ENCODE measurements at places on chromosomes 1 and 21.
A peak's percentile ranks its signal among the peaks of the same experiment; 100 is the strongest.

DNA sequence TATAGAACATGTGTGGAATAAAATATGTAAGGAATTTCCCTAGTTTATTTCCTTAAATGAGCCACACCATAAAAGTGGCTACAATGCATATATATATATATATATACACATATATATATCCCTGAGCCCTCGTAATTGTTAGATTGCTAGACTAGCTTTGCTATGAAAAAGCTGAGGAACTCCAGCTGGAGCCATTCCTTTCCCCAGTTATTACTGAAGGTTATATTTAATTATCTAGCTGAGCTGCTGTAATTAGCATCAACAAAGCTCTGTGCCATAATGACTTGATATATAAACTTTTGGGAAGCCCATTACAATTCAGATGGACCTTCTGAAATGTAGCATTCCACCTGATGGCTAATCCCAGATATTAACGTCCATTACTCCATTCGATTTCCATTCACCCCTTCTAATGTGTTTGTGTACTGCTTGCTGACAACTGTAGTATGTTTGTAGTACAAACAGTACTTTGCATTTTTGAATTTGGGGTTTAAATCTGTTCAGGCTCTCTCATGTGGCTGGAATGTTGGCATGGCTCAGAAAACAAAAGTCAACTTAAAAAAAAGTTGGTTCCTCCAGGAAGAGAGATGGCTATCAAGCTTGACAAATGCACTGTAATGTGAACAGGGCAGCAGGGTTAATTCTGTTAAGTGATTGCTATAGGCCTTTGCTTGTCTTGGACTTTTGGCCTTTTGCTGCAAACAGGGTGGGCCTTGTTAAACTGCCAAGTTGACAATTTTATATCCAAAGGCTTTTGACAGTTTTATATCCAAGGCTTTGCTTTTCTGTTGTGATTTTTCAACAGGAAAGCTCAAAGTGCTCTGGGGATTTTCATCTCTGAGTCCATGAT, 170.0 kb downstream of the LTN1 start:
- no peak for DNase-seq

DNA sequence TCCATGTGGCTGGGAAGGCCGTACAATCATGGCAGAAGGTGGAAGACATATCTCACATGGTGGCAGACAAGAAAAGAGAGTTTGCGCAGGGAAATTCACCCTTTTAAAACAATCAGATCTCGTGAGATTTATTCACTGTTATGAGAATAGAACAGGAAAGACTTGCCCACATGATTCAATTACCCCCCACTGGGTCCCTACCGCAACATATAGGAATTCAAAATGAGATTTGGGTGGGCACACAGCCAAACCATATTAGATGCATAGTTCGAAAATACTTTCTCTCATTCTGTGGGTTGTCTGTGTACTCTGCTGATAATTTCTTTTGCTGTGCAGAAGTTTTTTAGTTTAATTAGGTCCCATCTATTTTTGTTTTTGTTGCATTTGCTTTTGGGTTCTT, 990.3 kb downstream of the PLA2G4A start:
- no peak for DNase-seq

DNA sequence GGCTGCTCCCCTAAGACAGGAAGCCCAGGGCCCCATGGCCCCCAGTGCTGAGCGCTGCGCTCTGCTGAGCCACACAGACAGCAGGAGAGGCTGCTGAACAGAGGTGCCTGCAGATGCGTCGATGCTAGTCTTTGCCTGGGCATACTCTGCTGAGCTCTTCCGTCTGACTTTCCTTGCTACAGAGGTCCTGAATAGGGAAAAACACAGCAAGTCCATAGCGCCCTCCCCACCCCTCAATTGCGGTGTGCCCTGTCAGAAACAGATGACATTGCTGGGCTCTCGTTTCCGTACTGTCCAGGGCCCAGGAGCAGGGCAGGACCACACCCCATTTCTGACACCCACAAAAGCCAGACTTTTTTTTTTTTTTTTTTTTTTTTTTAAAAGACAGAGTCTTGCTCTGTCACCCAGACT, 252.5 kb downstream of the SDCCAG8 start:
- no peak for DNase-seq

- no peak for DNase-seq
Measured at GRCh38 chr1:117167402-117167801, 43.3 kb downstream of the VTCN1 start.

DNA sequence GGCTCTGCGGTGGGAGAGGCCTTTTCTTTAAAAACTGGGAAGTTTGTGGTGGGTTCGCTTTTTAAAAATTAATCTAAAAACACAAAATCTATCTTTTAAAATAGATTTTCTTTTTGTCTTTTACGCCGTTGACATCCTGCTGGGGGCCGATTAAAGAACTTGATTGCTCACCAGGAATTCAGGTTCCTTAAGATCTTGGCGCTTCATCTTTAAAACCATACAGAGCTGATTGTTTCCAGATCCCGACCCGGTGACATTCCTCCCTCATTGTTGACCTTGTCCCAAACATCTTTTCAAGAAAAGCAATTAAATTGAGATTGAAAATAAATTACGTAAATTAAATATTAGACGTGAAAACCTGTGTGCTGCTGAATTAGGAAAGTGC, 546 bp upstream of the ZNF697 start:
- no peak for DNase-seq

DNA sequence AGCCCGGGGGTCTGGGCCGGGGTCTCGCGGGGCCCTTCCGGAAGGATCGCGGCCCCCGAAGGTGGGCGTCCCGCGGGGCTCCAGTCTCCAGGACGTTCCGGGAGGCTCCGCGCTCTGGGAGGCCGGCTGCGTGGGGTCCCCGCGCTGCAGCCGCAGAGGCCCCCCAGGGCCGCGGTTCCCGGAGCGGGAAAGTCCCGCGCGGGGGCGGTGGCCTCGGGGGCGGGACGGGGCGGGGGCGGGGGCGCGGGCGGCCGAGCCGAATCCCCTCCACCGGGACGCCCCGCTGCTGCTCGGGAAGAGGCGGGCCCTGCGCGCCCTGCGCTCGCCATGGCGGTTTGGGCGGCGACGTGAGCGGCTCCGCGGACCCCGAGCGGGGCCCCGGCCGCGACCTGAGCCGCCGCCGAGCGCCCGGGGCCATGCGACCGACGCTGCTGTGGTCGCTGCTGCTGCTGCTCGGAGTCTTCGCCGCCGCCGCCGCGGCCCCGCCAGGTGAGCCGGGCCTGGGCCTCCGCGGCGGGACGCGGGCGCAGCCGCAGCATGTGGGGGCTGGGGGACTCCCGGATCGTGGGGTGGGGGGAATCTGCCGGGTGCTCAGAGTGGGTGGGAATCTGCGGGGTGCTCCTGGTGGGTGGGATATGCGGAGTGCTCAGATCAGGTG, at the start of gene IFNGR2:
Gene IFNGR2, plus strand, starts transcription at position 286 of the 658 bp plus-strand sequence. Its CDS starts 131 bp downstream, at position 417.
- peak; percentile 18 for DNase-seq

GRCh38 chr21:15521644-15522001, 208.2 kb upstream of the USP25 start:
- DNase-seq, result no peak

GRCh38 chr1:98086156-98086555, 165.3 kb upstream of the DPYD start:
- no peak for DNase-seq

DNA sequence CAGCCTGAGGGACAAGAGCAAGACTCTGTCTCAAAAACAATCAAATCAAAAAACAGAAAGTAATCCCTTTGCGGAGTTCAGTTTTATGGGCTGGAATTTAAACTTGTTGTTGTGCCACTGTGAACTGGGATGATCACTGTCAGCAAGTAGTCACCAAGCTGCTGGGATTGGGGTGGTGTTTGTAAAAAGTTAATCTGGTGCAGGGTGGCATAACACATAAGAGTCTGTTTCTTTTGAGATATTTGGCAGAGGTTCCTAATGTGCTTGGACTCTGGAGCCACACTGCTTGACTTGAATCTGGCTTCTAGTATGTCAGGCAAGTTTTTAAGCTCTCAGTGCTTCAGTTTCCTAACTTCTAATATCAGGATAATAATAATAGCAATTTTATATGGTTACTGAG, 6.6 kb downstream of the CLIC4 start:
- no peak for DNase-seq

All from neural crest cell (in vitro differentiated cells).